NCI-H1436 (cell line): ENCODE measurements at places on chromosomes 3 and 15.

- no peak for DNase-seq
Observed at GRCh38 chr15:21260966-21261395, 179.3 kb downstream of the POTEB3 start.

- no peak for DNase-seq
Observed at GRCh38 chr15:73987681-73988444, 4.2 kb downstream of the STOML1 start.

- no peak for DNase-seq
Observed at GRCh38 chr3:71876135-71877105, 91.5 kb upstream of the PROK2 start.

- DNase-seq = no peak
Observed at GRCh38 chr3:160987982-160988964, 116.9 kb downstream of the B3GALNT1 start.

- DNase-seq = no peak
Observed at GRCh38 chr3:139716908-139717485, 39.2 kb upstream of the NMNAT3 start.

DNA sequence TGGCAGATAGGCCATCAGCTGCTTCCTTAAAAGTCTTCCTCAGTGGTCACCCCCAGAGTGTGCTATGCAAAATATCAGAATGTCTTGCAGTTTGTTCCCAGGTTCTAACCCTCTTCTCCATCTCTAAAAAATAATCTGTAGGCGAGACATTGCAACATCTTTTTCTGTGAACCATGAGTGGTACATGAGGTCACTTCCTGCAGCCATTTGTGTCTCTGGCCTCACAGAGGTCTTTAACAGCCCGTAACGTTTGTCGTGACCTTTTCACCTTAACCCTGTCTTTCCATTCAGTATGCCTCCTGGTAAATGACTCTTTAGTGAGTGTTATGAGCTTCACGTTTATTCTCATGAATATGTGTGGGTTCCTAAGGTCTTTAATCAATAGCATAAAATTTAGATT is 145.4 kb downstream of the KLHL25 start:
- no peak for DNase-seq

- no peak for DNase-seq
Observed at GRCh38 chr3:53218131-53218530, 37.7 kb downstream of the TKT start.

DNA sequence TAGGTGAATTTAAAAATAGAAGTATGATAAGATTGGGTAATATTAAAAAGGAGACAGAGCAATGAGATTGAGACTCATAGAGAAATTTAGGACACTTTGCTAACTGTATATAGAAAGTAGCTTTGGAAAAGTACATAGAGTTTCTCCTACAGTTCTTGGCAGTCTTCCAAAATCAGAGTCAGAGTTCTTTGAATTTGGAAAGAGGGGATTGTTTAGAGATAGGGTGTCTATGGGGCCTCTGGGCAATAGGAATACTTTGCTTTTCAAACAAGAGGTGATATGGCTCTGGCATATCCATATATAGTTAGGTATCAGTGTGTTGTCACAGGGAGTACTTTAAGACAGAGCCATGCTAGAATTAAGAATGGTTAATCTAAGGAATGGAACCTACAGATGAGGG is 477.1 kb upstream of the KCNMB2 start:
- DNase-seq = no peak
